ENCODE measurements at places on chromosomes 13 and 19.
A peak's percentile ranks its signal among the peaks of the same experiment; 100 is the strongest.

GRCh38 chr13:68176475-68176874 lies 946.3 kb upstream of the PCDH9 start:
- DNase-seq, result peak; percentile 68

- DNase-seq, result no peak
Measured at GRCh38 chr13:86878781-86879180, 792.4 kb upstream of the SLITRK5 start.

DNA sequence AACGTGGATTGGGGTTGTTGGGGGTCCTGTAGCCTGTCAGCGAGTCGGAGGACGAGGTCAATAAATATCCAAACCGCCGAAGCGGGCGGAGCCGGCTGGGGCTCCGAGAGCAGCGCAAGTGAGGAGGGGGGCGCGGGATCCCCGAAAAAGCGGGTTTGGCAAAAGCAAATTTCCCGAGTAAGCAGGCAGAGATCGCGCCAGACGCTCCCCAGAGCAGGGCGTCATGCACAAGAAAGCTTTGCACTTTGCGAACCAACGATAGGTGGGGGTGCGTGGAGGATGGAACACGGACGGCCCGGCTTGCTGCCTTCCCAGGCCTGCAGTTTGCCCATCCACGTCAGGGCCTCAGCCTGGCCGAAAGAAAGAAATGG lies 754 bp upstream of the SIX5 start:
- DNase-seq, result peak; percentile 65

DNA sequence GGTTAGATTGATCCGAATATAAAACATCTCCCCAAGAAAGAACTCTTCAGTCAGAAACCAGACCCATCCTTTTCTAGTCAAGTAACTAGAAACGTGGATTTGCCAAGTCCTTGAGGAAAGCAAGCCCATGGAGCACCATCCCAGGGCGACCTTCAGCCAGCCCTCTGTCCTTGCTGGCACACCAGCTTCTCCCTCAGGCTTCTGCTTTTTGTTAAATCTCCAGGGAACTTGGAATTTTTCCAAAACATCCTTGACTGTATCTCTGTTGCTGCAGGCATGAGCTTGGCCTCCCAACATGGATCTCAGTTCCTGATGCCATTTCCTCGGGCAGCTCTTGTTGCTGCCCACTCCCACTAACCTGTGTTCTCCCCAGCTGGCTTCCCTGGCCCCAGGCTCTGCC lies 27.1 kb upstream of the C1QTNF9 start:
- no peak for DNase-seq

DNA sequence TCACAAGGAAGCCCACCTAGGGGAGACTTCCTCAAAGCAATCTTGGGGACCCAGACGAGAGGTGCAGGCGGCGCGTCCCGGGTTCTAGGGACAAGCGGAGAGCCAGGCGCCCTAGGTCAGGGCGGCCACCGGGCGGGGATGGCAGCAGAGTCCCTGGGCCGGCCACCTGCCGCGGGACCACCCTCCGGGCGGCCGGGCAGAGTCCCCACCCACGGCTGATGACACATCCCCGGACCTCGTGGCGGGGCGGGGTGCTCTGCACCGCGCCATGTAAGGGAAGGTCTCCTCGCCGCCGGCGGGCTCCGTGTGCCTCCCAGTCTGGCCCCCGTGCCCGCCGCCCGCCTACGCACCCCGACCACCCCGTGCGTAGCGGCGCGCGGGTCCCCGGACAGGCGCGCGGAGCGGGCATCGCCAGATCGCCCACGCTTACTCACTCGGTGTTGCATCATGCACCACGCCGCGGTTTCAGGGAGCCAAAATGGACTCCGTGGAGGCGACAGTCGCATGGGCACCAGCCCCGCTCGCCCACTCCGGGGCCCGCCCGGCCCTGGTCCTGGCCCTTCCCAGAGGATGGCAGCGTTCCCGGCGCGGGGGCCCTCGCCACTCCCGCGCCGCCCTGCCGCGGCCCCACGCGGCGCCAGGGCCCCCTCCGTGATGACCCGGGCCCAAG lies 643 bp downstream of the SLC7A1 start:
- DNase-seq, result peak; percentile 66

DNA sequence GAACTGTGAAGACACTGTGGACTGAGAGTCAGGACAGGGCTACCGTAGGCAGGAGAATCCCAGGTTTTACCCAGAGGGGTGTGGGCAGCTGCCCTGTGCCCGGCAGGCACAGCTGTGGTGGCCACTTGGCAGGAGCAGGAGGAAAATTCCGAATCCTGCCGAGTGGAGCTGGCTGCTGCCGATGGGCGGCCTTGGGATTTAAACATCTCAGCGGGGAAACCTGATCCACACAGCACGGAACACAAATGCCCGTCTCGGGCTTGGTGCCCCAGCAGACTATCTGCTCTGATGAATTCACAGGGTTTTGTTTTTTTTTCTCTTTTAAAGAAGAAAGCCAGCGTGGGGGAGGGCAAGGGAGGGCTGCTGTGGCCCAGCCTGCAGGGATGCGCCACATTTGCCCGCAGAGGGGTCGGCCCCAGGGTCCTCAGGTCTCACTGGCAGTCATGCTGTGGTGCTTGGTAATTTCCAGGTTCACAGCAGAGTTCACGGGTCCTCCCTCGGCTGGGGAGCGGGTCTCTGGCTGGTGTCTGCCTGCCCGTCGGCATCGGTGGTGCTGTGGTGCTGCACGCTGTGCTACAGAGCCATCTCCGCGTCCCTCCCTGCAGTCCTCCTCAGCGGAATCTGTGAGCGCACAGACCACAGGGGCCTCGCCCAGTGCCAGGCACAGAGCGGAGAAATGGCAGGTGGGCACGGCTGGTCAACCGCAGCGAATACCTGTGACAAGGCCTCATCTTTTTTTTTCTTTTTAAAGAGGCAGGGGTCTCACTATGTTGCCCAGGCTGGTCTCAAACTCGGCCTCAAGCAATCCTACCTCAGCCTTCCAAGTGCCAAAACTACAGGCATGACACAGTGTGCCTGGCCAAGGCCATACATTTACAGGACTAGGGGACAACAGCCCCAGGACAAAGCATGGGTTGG lies 28.1 kb downstream of the MPND start:
- no peak for DNase-seq

- DNase-seq, result peak; percentile 19
Measured at GRCh38 chr19:49767381-49767780, 580 bp downstream of the AP2A1 start.

- no peak for DNase-seq
Measured at GRCh38 chr19:906480-906879, 6.5 kb downstream of the R3HDM4 start.

- DNase-seq, result no peak
Measured at GRCh38 chr19:13315495-13315894, 165.3 kb downstream of the IER2 start.

DNA sequence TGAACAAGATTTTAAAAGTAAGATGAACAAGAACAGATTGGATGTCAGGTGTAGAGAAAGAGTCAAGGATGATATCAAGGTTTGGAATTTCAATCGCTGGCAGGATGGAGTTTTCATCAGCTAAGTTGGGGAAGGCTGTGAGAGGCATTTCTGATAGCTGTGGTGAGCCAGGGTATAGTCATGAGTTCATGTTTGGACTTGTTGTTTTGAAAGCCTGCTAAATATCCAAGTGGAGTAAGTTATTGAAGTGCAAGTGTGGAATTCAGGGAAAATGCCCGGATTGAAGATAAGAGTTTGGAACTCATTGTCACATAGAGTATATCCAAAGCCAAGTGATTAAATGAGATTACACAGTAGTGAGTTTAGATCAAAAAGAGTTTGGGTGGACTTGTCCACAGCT lies 11.0 kb upstream of the EPSTI1 start:
- no peak for DNase-seq

- DNase-seq, result no peak
Measured at GRCh38 chr19:41936961-41937360, 8.7 kb upstream of the ERFL start.

DNA sequence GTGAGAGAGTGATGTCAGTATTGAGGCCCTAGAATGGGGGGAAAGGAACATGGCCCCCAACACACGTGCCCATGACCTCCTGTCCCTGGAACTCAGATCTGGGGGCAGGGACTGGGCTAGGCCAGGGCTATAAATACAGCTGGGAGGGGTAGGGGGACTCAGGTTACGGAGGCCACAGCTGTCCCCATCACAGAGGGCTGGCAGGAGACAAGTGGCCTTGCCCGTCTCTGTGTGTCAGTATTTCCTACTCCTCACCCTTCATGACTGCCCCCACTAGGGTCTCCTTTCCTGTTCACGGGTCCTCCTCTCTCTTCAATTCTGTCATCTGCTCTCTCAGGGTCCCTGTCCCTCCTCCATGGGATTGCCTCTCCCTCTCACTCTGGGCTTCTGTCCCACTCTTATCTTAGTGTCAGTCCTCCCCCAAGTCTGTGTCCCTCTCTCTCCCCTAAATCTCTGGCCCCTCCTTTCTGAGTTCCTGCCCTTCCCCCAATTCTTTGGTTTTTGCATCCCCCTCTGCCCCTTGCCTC lies 687 bp upstream of the HRC start:
- DNase-seq, result no peak

- peak; percentile 66 for DNase-seq
Measured at GRCh38 chr13:108917581-108917980, 288.2 kb downstream of the MYO16 start.

GRCh38 chr13:80029170-80029569 lies 311.8 kb downstream of the SPRY2 start:
- DNase-seq, result no peak

DNA sequence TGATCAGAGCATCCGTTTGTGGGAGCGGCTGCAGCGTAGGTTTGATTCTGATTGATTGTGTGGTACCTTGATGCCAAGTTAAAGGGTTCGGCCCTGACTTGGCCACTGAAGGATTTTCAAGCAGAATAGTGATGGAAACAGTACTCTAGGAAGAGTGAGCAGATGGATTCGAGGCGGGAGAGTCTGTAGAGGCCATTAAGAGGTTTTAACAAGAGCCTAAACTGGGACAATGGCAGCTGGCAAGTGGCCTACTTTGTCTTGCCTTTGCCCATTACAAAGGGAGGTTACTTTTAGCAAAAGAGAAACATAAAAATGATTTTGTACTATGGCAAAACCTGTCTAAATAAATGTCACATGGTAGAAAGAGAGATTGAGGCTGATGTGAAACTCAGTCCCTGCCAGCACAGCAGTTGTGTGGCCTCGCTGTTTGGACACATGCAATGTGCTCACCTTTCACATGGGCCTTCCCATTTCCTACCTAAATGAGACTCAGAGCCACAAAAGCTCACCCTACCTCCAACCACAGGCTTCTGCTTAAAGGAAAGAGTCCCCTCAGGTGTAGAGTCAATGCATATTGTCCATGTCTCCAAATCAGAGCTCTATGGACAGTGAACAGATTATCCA lies 62.4 kb upstream of the RAP2A start:
- DNase-seq, result no peak

DNA sequence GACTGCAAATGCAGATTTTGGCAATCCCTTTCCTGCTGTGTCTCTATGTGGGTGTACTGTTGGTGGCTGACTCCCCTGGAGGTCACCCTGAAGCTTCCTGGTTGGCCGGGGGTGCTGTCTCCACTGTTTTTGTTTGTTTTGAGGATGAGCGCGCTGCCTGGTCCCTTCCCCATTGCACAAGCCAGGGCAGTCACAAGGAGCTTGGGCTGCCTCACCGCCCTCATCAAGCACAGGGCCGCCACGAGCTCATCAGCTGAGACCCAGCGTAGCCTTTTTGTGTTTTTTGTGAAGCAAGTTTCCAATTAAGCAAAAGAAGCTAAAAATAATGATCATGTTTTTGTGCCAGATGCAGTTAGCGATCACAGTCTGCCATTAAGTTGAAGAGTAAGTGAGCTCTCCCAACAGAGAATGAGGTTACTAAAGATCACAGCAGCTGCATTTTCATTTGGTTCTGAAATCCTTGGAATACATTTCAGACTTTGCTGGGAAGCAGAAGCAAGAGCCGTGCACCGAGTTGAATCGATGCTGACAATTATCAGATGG lies 57.8 kb downstream of the GGACT start:
- DNase-seq, result peak; percentile 6

- DNase-seq, result peak; percentile 95
Measured at GRCh38 chr19:21568816-21569493, 63.6 kb downstream of the ZNF429 start.

- no peak for DNase-seq
Measured at GRCh38 chr19:11479898-11480714, 740 bp downstream of the ELAVL3 start.

DNA sequence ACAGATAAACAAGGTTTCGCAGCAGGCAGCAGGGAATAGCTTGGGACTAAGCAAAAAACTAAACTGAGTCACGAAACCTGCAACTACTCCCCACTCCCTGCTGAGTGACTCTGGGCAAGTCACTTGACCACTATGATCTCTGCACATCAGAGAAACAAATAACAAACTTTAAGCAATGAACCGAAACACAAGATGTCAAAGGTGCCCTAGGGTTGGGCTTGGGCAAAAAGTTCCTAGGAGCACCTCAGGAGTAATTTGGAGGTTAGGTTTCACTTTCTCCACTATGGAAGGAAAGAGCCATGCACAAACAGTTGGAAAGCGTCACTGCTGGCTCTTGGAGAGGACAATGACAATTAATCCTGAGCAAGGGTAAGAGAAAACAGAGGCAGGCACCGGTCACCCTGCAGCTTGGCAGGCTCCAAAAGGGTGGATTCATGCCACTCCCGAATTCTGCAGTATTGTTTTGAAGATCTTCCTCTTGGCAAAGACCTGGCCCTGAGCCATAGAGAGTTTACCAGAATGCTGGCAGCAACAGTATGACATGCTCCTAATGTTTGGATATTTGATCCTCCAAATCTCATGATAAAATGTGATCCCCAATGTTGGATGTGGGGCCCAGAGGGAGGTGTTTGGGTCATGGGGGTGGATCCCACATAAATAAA lies 60.3 kb downstream of the CRYL1 start:
- no peak for DNase-seq

GRCh38 chr13:75806117-75806516 lies 170.0 kb downstream of the LMO7 start:
- DNase-seq, result no peak

DNA sequence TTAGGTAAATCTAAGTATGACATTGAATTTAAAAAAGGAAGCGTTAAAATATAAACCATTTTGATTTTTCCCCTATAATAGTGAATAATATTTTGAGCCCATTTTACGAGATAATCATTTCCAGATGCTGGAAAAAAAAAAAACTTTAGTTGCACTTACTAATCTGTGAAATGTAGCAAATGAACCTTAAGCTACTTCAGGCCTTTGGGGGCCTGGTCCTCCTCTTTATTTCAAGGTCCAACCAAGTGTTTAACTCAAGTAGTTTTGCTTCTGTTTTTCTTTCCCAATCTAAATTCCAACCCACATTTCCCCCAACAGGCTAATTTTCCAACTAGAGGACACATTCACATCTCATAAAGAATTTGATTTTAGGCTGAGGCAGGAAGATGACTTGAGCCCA lies 101.2 kb downstream of the TNFRSF19 start:
- peak; percentile 25 for DNase-seq
